ENCODE measurements at places on chromosomes 7 and 10.
A peak's percentile ranks its signal among the peaks of the same experiment; 100 is the strongest.

DNA sequence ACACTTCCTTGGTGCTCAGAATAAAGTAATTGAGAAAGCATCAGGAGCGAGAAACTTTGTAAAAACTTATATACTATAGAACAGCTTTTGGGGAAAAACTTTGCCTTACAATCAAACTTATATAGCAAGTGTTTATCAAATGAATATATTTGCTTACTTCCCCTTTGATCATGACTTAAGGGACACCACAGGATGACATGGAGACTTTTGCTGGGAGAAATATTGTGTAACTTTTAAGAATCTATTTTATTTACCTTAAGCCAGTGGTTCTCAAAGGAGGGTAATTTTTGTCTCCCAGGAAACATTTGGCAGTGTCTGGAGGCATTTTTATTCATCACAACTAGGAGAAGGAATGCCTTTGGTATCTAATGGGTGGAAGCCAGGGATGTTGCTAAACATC lies 173.8 kb upstream of the HABP2 start:
- DNase-seq, result no peak

DNA sequence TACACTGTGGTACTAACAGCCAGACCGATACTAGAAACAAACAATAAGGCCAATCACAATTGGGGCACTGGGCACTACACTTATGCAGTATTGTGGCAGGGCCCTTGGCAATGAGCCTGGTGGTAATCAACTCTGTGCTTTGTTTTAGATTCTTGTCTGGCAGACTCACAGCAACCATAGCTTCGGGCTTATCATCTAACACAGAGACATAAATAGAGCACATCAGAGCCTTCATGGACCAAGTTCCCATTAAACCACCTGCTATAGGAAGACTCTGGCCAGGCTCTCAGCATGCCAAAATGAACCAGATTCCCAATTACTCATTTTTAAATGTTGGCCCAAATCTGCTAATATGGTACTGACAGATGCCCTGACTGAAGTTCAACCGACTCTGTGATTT lies 218.6 kb downstream of the DGKI start:
- no peak for DNase-seq

DNA sequence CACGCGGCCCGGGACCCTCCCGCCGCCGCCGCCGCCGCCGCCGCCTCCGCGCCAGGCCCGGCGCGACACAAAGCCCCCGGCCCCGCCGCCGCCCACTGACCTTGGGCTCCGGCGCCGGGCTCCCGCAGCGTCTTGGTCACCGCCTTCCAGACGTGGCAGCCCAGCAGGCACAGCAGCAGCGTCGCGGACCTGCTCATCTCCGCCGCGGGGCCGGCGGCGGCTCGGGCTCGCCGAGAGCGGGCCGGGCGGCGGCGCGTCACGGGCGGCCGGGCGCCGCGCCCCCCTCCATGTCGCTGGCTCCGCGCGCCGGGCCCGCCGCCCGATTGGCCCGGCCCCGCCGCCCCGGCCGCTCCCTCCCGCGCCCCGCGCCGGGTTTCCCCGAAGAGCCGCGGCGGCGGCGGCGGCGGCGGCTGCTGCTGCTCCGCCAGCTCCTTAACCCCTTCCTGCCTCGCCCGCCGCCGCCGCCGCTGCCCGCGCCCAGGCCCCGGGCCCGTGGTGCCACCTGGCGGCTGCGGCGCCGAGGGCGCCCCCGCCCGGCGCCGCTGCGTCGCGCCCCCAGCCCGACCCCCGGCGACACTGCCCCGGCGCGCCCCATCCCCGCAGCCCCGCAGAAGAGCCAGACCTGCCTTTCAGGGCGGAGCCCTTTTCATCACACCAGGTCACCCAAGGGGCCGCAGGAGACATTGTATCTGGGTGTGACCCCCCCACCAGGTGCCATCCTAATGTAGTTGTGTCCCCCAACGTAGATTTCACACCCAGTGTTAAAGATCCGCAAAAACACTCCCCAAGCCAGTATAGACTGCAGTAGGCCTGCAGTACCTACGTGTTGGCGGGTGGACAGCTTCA lies at the start of gene FAM171A1:
Gene FAM171A1, minus strand, starts transcription at position 434 of the 846 bp plus-strand sequence. Its CDS starts 237 bp downstream, at position 197.
- no peak for DNase-seq

GRCh38 chr10:131981429-131982184 lies at the start of gene BNIP3:
Gene BNIP3, minus strand, starts transcription at chr10:131981923. Its CDS starts 117 bp downstream, at chr10:131981806.
- peak; percentile 88 for DNase-seq

DNA sequence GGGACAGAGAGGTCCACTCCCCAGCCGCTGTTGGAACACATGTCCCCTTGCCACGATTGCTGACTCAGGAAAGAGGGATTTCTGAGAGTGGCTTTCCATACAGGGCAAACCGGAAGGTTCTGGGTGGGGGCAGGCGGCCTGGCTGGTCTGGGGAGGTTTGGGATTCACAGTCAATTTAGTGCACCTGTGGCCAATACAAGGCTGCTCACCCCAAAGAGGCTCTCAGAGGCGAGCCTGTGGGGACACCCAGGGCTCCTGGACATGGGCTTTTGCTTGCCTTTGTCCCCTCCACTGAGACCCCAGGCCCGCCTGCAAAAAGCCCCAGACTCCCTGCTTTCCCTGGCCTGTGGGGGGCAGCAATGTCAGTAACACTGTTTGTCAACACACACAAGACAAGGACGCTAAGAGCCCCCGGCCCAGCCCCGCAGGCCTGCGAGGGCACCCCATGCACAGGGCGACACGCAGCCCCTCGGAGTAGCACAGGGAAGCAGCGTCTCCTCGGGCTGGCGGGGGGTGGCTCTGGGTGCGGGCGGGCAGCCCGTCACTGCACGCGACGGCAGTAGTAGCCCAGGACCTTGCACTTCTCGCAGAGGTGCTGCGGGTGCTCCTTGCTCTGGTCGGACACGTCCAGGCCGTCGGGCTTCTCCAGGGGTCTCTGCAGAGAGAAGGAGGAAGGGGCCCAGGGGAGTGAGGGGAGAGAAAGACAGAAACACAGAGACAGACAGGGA lies 38.7 kb downstream of the PPIF start:
- DNase-seq, result no peak

DNA sequence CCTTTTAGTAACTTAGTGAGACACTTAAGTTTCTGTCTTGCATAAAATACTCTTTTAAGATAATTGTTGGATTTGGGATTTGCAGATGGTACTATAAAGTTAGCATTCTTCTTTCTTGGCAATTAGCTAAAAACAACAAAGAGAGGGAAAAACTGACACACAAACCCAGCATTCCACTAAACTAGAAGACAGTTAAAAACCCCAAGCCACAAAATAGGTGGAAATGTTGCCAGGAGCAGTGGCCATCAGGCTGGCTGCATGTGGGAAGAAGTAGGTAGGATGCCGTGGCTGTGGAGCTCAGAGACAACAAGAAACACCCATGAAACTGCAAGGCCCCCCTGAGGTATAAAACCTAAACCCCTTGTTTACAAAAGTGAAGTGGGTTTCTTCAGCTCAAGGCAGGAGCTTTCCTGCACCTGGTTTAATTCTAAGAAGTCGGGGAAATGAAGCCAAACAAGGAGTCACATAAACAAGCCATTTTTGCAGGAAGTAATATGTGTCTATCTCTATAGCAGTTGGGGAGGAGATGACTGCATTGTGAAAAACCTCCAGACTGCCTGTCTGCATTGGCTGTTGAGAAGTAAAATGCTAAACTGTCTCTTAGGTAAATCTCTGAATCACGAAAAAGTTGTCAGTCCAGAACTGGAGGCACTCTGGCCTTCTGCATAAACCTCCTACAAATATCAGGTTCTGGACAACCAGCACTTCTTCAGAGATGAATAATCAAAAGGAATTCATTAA lies 9.5 kb downstream of the RAB18 start:
- DNase-seq, result no peak

DNA sequence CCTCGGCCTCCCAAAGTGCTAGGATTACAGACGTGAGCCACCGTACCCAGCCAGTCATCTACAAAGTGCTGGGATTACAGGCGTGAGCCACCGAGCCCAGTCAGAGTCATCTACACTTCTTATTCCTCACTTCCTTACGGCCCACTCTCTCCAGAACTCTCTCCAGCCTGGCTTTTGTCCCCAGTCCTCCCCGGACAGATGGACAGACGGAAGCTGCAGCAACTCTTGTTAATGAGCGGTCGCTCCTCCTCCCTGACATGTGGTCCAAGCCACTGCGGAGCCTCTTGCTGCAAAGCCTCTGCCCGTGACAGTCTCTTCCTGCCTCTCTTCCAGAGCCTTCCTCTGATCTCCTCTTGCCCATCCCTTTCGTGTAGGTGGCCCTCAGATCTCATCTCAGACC lies 45.9 kb downstream of the TMEM270 start:
- DNase-seq, result no peak

GRCh38 chr7:74617180-74617744 lies 40.3 kb upstream of the GTF2I start:
- no peak for DNase-seq

GRCh38 chr7:6015917-6016652 lies 7.0 kb downstream of the AIMP2 start:
- DNase-seq, result peak; percentile 59

DNA sequence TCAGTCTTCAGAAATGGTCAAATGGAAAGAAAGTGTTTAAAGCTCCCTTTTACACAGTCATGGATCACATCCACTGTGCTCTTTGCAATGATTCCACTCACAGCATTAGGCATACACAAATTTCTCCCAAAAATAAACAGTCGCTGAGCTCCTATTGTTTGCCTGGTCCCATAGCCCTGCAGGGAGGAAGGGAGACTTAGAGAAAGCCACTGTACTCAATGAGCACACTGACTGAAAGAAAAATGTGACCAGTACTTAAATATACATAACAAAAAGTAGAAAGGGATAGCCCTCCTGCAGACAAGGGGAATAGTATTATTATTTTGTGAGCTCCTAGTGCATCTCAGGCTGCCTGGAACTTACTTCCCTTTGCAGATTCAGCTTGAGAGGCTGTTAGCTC lies 853.2 kb downstream of the GRID1 start:
- no peak for DNase-seq

DNA sequence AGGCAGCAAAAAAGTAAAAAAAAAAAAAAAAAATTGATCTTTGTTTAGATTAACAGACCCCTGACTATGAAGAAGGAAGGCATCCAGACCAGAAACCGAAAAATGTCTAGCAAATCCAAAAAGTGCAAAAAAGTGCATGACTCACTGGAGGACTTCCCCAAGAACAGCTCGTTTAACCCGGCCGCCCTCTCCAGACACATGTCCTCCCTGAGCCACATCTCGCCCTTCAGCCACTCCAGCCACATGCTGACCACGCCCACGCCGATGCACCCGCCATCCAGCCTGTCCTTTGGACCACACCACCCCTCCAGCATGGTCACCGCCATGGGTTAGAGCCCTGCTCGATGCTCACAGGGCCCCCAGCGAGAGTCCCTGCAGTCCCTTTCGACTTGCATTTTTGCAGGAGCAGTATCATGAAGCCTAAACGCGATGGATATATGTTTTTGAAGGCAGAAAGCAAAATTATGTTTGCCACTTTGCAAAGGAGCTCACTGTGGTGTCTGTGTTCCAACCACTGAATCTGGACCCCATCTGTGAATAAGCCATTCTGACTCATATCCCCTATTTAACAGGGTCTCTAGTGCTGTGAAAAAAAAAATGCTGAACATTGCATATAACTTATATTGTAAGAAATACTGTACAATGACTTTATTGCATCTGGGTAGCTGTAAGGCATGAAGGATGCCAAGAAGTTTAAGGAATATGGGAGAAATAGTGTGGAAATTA lies 19.4 kb downstream of the GATA3 start:
- no peak for DNase-seq

GRCh38 chr7:42010751-42011150 lies 226.3 kb downstream of the GLI3 start:
- DNase-seq, result no peak

DNA sequence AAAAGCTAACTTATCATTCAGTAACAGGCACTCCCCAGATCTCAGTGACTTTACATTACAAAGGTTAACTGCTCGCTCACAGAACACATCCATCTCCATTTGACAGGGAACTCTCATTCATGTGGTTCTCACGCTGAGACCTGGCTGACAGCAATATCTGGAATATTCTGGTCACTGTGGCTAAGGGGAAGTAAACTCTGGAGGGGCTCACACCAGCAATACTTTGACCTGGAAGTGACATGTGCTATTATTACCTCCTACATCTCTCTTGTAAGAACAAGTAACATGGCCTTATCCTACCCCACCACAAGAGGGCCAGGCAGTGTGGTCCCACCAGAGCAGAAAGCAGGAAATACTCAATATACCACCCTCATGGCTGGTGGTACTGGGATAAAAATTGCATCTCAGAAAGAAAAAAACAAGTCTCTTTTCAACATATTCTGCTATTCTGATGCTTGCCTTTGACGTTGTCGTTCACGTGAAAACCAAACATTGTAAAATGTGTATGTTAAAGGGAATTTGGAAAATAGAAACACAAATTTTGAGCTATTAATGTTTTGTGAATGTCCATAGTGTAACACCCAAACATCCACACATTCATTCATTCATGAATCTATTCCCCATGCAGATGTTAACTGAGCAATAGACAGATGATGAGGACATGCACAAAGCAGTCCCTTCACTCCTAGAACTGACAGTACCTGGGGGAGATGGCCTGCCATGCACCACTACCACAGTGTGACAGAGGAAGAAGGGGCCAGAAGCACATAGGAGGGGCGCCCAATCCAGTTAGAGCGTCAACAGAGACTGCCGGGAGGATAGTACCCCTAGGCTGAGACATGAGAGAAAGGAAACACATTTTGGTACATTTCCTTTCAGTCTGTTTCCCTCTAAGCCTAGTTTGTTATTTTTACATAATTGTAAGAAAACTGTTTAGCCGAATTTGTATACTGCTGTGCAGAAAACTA lies 166.0 kb upstream of the SP4 start:
- peak; percentile 28 for DNase-seq

DNA sequence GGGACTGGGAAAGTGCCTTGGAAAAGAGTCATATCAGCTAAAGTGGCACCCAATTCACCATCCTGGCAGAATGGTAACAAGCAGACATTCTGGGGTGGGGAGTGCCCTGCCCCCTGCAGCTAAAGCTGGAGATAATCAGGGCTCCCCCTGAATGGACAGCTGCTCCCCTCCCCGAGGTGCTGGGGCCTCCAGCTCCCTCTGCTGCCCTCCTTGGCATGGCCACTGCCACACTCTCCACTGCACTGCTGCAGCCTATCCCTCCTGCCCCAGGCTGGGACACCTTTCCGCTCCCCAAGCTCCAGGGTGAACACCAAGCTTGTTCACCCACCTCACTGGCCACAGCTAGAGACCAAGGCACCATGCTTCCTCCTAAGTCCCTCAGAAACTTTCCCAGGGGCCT lies 9.8 kb upstream of the PARD3 start:
- no peak for DNase-seq

DNA sequence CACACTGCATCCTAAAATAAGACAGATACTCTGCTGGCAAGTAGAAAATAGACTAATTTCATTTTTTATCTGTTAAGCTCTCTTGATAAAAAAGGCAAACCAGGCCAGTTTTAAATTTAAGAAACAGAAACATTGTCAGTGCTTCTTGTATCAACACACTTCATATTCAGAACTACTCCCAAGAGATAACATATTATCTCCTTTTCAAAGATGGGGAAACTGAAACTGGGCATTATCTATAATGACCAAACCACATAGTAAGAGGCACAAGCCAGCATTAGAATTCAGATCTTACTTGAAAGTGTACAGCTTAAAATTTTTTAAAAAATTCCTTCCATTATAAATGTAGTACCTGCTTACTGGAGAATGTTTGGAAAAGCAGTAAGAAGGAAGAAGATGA lies 14.7 kb downstream of the SRI start:
- peak; percentile 52 for DNase-seq

Measured in hematopoietic multipotent progenitor cell treated with erythropoietin and hydrocortisone succinate and interleukin-3 and kit ligand, for 17 days (in vitro differentiated cells).